ENCODE measurements at places on chromosomes 7 and 10. TPM values are rescaled to one million over a fixed set of nuclear protein-coding genes. Genes with fewer than 3 reads are reported as not detected.

DNA sequence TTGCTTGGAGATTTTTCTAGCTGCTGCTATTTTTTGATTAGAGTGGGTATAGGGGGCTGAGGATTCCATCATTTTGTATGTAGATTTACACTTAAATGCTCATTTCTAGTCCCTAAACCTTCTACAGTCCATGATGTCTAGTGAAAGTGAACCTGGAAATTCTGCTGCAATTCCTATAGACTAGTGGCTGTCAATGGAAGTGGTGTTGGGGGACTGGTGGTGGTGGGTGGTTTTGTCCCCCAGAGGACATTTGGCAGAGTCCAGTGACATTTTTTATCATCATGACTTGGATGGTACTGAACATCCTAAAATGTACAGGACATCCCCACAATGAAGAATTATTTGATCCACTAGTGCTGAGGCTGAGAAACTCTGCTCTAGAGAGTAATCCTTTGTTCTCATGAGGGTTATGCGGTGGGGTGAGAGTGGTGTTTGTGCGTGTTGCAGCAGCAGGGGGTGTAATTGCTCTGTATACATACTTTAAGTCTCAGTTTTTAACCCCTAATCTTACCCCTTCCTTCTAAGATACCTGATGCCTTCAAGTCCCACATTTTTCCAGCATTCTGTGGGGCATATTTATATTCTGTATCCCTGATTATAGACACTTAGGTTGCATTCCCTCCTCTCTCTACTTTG is 35.0 kb downstream of the KIF11 start:
- H3K4me3 ChIP-seq = no peak overlapping the region
- H3K36me3 ChIP-seq = peaks cover 34% of the 10 kb centered on the region
- no peaks in the 10 kb centered on the region for H3K27me3 ChIP-seq
- no peak overlapping the region for H3K27ac ChIP-seq
- no peak for DNase-seq

DNA sequence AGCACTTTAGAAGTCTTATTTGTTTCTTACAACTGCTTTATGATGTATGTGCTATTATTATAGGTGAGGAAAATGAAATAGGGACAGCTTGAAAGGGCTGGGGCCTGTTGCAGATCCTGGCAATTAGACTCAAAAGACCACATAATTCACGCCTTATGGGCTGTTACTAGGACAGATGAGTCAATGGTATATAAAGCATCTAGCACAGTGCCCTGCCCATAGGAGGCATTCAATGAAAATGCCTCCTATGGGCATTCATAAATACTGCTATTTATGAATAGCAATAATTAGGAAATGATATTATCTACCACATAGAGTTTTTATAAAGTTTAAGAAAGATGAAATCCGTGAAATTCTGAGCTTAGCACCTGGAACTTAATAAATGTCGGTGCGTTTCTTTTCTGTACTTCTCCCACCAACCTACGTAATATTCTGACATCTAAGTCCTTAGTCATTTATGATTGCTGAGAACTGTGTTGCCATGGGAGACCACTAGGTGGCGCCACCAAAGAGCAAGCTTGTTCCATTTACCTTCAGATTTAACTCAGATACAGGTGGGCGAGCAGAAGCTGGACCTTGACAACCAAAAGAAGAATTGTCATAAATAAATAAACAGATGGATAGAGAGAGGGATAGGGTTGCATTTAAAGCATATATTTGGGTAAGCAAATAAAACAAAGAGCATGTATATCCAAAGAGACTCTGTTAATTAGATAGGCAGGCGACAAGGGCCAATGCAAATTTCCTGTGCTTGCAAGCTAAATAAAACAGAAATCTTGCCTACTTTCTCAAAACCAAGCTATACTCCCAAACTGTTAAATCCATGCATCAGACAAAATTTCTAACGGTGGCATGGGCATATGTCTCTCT is 699.9 kb downstream of the INHBA start:
- no peaks in the 10 kb centered on the region for H3K36me3 ChIP-seq
- H3K4me3 ChIP-seq = no peak overlapping the region
- H3K4me1 ChIP-seq = peaks cover 5% of the 10 kb centered on the region
- peak; percentile 14 for DNase-seq
- no peaks in the 10 kb centered on the region for H3K27me3 ChIP-seq

- peak overlapping the region; percentile 95 for H3K27ac ChIP-seq
- H3K36me3 ChIP-seq = peaks cover 3% of the 10 kb centered on the region
- H3K4me3 ChIP-seq = peak overlapping the region; percentile 93
- no peak for DNase-seq
- peaks cover 17% of the 10 kb centered on the region for H3K4me1 ChIP-seq
Measured at GRCh38 chr7:66921396-66921917, 432 bp downstream of the TMEM248 start.

DNA sequence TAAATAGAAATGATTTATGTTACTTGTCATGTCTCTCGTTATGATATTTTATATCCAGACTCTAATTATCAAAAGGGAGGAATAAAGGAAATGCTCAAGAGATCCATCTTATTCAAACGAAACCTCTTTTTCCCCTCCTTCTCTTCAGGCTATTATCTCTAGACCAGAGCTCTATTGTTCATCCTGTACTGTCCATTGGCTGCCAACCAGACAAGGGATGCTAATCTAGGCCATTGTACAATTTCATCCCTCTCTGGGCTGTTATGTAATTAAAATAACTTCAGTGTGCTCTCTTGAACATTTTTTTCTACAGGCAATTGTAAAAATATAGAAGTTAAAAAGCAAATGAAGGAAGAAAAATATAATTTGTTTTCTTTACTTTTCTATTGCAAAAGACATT is 220.4 kb downstream of the HDAC9 start:
- no peaks in the 10 kb centered on the region for H3K36me3 ChIP-seq
- DNase-seq = no peak
- no peaks in the 10 kb centered on the region for H3K27me3 ChIP-seq
- H3K27ac ChIP-seq = no peak overlapping the region

RNF148 gene
- total RNA-seq = 0.26 TPM

- DNase-seq = no peak
- H3K4me1 ChIP-seq = peaks cover 17% of the 10 kb centered on the region
- H3K27ac ChIP-seq = no peak overlapping the region
- no peak overlapping the region for H3K4me3 ChIP-seq
- no peaks in the 10 kb centered on the region for H3K27me3 ChIP-seq
Measured at GRCh38 chr10:77727481-77727880, 89.9 kb upstream of the KCNMA1 start.

DNA sequence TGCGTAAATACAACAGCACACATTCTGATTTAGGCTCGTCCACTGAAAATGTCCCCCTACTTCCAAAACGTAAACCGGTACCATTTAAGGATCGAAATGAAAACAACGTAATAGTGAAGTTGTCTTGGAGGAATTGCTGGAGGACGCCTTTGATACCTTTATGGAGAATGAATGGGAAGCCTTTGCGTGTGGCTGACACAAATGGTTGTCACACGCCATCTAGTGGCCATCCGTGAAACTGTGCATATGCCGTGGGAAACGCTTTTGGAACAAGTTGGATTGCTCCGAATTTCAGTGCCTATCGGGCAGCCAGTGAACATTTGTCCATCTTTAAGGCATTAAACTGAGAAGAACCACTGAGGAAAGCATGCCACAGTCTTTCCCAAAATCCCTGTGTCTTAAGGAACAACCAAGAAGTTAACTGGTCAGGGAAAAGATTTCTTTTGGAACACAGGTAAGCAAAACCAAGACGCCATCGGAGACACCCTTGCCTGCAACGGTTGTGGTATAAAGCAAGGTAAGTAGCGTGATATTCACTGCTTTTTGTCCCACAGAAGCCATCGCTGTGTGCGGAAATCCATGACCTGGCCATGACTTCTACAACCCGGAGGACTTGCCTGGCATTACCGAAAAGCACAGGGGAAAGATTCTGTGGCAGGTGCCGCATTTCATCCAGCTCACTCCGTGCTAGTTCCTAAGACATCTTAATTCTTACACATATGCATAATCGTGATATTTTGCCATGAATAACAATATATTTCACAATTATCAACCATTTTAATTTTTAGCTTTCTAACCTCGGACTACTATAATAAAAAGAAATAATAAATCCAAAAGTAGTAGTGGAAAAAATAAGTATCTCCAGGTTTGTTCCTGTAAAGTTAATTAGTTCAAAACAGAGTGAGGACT is 100.6 kb downstream of the FAM204A start:
- DNase-seq = peak; percentile 73
- peaks cover 86% of the 10 kb centered on the region for H3K27me3 ChIP-seq
- no peaks in the 10 kb centered on the region for H3K4me1 ChIP-seq
- no peaks in the 10 kb centered on the region for H3K36me3 ChIP-seq
- H3K4me3 ChIP-seq = no peak overlapping the region

- no peak overlapping the region for H3K4me3 ChIP-seq
- no peaks in the 10 kb centered on the region for H3K27me3 ChIP-seq
- H3K36me3 ChIP-seq = no peaks in the 10 kb centered on the region
- no peak for DNase-seq
- no peaks in the 10 kb centered on the region for H3K4me1 ChIP-seq
Measured at GRCh38 chr7:147298611-147299043, 1182.0 kb downstream of the CNTNAP2 start.

DNA sequence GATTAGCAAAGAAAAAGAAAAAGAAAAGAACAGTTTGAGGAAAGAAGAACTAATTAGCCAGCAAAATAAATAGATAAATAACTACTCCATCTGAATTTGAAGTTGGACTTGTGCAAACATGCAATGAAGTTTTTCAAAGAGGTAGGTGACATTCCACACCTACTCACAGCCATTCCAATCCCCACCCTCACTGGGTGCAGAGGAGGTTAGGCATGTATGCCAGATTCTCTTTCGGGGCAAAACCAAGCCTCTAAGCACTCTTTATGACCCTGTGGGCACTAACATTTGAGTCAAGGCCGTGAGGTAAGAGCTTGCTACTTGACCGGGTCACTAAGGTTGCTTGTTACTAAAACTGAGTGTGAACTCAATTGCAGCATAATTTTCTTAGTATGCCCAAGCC is 108.4 kb upstream of the SEMA3A start:
- DNase-seq = no peak
- H3K4me1 ChIP-seq = peaks cover 4% of the 10 kb centered on the region
- H3K4me3 ChIP-seq = no peak overlapping the region

PAPOLB gene
- total RNA-seq = 0.07 TPM

ASIC3 gene
- total RNA-seq = 3.5 TPM

DNA sequence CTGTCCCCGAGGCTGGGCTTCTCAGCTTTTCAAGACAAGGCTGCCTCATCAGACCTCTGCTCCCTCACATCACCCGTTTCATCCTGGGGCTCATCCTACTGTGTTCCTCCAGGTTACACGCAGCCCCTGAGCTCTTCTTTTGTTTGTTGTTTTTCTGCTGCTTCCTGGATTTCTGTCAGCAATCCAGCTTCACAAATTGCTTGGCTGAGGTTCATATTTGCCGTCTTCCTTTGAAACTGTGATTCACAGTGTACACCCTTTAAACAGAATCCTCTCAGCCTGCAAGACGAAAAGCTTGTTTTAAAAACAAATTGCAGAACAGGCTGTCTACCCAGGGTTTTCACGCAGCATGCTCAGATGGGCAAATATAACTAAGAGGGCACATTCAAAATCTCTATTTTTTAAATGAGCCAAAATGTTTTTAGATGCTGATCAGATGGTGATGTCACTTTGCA is 39.1 kb upstream of the PARD3 start:
- H3K36me3 ChIP-seq = no peaks in the 10 kb centered on the region
- no peak overlapping the region for H3K4me3 ChIP-seq
- H3K27me3 ChIP-seq = peaks cover 15% of the 10 kb centered on the region
- no peak overlapping the region for H3K27ac ChIP-seq
- peaks cover 5% of the 10 kb centered on the region for H3K4me1 ChIP-seq

DNA sequence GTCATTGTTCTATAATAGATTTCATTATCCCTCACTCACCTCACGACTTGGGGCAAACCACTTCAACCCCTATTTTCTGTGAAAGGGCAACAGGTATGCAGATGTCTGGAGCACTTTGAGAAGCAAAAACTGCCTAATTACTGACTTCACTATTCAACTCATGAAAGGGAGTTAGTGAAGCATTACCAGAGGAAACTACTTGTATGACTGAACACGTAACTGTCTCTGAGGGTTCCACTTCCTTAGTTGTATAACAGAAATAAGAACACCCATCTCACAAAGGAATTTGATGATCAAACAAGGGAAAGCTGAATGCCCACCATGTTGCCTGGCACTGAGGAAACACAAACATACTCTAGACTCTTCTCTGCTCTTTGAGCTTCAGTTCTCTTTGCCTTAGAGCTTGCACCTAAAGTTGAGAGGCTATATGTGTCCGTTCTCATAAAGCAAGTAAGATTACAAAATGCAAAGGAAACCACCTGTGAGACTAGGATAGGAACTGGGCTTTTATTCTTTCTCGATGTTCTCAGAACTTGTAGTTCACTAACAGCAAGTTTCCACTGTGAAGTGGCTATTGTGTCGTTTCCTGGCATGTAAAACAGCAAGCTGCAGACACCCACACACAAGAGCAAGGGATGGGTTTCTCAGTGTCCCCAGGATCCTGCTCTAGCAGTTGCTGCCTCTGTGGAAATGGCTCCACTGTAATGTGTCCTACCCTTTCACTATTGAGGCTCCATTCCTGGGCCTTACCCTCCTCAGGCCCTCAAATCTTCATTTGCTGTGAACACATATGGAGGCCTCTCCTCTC is 2.6 kb downstream of the TMEM243 start:
- H3K36me3 ChIP-seq = no peaks in the 10 kb centered on the region
- H3K27ac ChIP-seq = no peak overlapping the region
- no peaks in the 10 kb centered on the region for H3K27me3 ChIP-seq
- no peak overlapping the region for H3K4me3 ChIP-seq

SPDYE8 gene
- total RNA-seq = 0.22 TPM

- H3K27me3 ChIP-seq = no peaks in the 10 kb centered on the region
- no peak overlapping the region for H3K27ac ChIP-seq
- no peak overlapping the region for H3K4me3 ChIP-seq
- no peak for DNase-seq
- H3K4me1 ChIP-seq = no peaks in the 10 kb centered on the region
Measured at GRCh38 chr7:7449055-7449454, 86.6 kb downstream of the COL28A1 start.

CUBN gene
- total RNA-seq = 0.98 TPM

GRCh38 chr7:133697585-133697984 is 429.6 kb upstream of the LRGUK start:
- H3K4me1 ChIP-seq = peaks cover 6% of the 10 kb centered on the region
- no peak for DNase-seq
- H3K36me3 ChIP-seq = peaks cover 1% of the 10 kb centered on the region
- no peak overlapping the region for H3K4me3 ChIP-seq
- H3K27me3 ChIP-seq = no peaks in the 10 kb centered on the region

Data from progenitor cell of endocrine pancreas (in vitro differentiated cells).